Activated naive CD4-positive, alpha-beta T cell treated with anti-CD3 and anti-CD28 coated beads, Interleukin-2, amount 10 ng/mL, durations not matched to agents 7 days and 5 days (primary cell): ENCODE measurements at places on chromosomes 6 and 20.

DNA sequence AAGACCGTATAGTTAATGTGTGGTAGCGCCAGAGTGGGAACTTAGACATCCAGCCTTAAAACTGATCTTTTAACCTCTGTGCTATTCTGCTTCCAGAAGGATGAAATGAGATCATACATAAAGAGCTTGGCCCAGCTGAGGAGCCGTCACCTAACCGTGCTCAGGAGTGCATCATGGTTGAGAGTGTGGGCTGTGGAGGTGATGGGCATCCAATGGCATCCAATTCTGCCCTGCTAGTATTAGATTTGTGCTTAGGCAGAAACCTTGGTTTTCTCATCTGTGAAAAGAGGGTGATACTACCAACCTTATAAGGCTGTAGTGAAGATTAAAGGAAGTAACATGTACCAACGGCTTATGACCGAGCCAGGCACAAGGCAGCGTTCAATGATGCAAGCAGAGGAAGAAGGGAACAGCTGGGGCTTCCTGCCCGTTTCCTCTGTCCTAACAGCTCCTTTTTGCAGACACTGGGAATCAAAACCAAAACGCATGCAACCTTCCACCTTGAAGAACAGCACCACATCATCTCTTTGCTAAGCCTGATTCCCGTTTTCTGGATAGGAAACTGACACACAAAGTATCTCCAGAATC is 1.3 kb downstream of the SLC22A16 start:
- H3K4me3 ChIP-seq = peak overlapping the region; percentile 9
- no peak overlapping the region for H3K27ac ChIP-seq
- H3K36me3 ChIP-seq = no peaks in the 10 kb centered on the region
- peaks cover 66% of the 10 kb centered on the region for H3K27me3 ChIP-seq
- H3K4me1 ChIP-seq = peaks cover 11% of the 10 kb centered on the region

DNA sequence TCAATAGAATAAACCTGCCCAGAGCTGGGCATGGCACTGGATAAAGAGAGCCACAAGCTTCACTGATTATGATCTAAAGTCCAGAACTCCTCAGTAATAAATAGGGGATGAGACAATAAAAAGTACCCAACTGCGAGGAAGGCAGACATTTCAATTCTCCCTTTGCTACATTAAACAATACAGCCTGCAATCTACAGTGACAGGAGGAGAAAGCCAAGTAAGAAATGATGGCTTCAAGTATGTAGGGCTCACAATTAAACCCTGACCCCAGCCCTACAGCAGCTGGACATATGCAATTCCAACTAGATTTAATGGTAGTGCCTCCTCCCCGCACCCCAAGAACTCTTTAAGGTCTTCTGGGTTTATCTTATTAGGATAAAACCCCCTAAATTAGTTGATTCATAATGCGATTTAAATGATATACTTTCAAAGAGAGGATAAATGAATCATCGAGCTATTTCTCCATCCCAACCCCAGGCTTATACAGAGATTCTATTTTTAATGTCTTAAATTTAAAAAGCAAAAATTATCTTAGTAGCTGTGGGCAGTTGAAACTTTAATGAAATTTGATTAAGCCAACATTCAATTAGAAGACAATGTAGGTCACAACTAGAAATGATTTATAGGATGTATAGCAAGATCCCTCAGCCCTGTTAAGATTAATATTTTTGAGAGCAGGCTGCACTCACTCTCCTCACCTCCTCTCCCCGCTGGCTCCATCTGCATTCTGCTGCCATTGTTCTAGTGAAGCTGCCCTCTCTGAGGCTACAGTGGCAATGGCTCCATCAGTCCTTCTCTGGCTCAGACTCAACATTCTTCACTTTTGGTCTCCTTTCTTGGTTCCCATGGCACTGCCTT is 57.1 kb downstream of the OGFRL1 start:
- no peak overlapping the region for H3K4me3 ChIP-seq
- H3K4me1 ChIP-seq = no peaks in the 10 kb centered on the region
- DNase-seq = no peak
- no peaks in the 10 kb centered on the region for H3K36me3 ChIP-seq
- peaks cover 7% of the 10 kb centered on the region for H3K27me3 ChIP-seq

- no peak overlapping the region for H3K4me3 ChIP-seq
- no peak for DNase-seq
- peaks cover 8% of the 10 kb centered on the region for H3K36me3 ChIP-seq
Measured at GRCh38 chr6:36025932-36026327, 1.5 kb upstream of the SLC26A8 start.

- no peaks in the 10 kb centered on the region for H3K36me3 ChIP-seq
- H3K4me1 ChIP-seq = peaks cover 25% of the 10 kb centered on the region
- peaks cover 45% of the 10 kb centered on the region for H3K27me3 ChIP-seq
- H3K4me3 ChIP-seq = peak overlapping the region; percentile 84
- H3K27ac ChIP-seq = peak overlapping the region; percentile 58
Measured at GRCh38 chr6:41779336-41779735, 364 bp downstream of the FRS3 start.

DNA sequence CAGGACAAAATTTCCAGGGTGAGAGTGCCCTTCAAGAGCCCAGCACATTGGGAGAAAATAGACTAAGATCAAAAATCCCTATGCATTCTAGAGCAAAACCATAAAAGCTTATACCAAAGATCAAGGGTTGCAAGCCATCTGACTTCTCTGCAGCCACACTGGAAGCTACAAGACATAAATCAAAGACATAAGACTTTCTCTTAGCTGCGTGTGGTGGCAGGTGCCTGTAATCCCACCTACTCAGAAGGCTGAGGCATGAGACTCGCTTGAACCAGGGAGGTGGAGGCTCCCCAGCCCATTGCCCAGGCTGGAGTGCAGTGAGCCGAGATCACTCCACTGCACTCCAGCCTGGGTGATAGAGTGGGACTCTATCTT is 91.9 kb upstream of the NXT1 start:
- no peak for DNase-seq
- H3K27me3 ChIP-seq = peaks cover 3% of the 10 kb centered on the region
- no peak overlapping the region for H3K27ac ChIP-seq
- no peaks in the 10 kb centered on the region for H3K36me3 ChIP-seq
- no peak overlapping the region for H3K4me3 ChIP-seq
